Renal cortex interstitium (tissue), 15 donors: ENCODE measurements at places on chromosomes 7 and 10.

- DNase-seq, result no peak
Observed at GRCh38 chr7:106448992-106449859, 164.4 kb upstream of the NAMPT start.

DNA sequence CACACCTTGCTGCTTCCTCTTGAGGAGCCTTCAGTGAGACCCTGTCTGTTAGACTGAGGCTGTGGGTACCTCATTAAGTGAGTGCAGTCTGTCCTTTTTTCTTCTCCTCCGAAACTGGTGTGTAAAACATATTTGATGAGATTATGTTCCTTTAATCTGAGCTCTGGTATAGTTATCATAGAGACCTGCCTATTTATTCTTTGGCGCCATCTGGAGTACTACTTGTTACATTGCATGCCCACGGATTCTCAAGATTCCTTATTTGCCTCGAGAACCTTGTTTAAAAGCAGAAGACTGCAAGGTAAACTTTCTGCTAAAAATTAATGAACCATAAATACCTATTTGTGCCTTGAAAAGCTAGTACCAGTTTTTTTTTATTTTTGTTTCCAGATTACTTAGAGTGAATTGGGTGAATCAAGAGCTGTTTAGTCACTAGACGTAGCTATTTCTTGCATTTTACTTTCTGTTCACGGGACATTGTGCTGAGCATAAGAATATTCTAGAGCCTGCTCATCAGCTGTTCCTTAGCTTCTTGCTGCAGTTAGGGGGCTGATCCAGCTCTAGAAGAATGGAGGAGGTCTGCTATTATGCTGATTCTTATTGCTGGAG, 16.9 kb upstream of the STMP1 start:
- no peak for DNase-seq

- DNase-seq, result no peak
Observed at GRCh38 chr10:60359066-60359465, 30.6 kb downstream of the ANK3 start.

GRCh38 chr10:77812741-77813140, 113.8 kb downstream of the DLG5 start:
- DNase-seq, result no peak

- DNase-seq, result no peak
Observed at GRCh38 chr10:7853226-7853842, 35.0 kb downstream of the TAF3 start.

DNA sequence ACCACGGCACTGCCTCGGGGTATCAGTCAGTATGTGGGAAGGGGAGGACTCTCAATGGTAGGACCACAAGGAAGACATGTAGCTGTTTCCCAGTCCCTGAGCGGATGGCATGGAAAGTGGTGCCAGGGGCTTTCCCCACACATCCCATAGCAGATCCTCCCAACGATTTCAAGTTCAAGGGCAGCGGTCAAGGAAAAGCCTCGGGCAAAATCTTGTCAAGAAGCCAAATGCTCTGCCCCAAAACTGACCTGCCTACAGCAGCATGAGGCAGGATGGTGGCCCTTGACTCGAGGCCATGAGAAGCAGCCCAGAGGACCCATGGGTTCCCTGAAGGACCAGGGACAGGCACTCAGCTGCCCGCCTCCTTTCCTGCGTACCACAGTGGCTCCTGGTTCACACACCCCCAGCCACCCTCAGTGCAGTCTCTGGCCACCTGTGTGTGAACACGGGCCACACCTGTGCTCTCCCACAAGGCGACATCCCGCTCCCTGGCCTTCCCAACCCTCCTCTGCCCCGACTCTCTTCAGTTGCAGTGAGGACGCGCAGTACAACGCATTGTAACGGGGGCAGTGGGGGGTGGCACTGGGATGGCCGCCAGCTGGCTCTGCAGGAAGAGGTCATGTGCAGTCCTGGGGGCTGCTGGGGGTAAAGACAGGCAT, 43.6 kb downstream of the CTBP2 start:
- DNase-seq, result no peak

DNA sequence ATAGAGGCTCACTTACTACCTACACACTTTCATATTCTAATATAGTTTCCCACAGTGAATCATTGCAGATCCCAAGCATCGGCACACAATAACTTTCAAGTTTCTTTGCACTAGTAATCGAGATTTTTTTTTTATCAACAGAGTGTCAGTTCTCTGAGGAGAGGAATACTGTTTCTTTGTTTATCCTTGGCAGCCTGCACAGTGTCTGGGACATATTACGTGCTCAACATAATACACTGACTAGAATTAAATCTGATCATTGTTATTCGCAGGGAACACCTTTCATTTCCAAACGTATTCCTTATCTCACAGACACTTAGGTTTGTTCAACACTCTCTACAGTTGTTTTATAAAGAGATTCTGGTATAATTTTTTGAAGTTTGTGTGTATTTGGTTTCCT, 95.3 kb downstream of the CACNA2D1 start:
- DNase-seq, result no peak

- no peak for DNase-seq
Observed at GRCh38 chr7:11934796-11935195, 102.8 kb upstream of the THSD7A start.

DNA sequence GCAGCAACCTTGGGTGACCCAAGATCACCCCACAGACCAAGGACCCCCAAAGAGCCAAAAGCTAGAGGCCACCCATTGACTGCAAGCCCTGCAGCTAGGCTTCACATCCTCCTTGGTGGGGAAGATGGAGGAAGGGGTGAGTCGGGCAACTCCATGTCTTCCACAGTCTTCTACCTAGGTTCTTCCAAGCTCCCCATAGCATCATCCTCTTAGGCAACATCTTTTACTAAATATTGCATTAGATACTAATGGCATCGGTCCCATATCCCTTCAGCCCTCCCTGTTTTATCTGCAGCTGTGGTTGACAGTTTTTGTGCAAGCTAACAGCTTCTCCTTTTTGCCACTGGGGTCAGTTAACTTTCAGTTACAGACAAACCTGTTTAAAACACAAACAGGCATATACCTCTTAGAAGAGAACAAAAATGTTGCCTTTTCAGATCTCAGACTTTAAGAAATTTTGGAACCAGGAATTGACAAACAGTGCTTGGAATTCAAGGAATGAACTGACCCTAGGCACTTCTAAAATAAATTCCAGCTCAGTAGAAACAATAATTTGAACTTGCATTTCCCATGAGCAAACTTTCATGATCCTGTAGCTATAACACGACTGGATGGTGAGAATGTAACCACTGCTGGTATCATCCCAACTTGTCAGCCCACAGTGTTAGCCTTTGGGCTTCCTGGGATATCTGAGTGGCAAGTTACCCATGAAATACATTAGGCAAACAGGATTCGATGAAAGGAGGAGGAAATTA, 33.9 kb upstream of the MSMB start:
- DNase-seq, result no peak

GRCh38 chr10:14671386-14671831, 103.3 kb downstream of the FAM107B start:
- no peak for DNase-seq

GRCh38 chr7:88344956-88345832, 38.5 kb upstream of the STEAP4 start:
- peak; percentile 45 for DNase-seq

GRCh38 chr7:130901209-130901783, 167.3 kb upstream of the KLF14 start:
- no peak for DNase-seq

DNA sequence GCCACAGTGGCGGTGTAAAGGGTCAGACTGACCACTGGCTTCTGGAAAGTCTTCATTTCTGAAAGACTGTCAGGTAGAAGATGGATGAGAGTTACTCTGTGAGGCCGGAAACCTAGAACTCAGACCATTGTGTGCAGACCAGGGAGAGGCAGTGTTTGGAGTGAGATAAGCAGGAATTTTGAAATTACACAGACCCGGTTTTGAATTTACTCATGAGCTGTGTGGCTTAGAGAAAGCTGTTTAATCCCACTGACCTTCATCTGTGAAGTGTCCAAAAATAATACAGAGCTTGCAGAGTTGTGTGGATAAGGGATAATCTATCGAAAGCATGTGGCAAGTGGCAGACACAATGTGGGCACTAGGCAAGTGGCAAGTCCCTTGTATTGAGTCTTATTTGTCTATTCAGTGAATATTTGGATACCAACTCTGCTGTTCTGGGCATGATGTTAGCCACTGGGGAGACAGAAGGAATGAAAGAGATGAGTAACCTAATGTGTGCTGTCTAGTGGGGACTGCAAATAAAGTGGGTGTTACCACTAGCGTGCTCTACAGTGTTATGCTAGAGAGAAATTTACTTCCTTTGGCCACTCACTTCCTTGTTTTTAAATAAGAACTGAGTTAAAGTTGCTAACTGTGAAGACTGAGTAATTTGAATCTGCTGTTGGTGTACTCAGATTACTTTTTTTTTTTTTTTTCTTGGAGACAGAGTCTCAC, 69.4 kb downstream of the KIAA1217 start:
- DNase-seq, result no peak

- peak; percentile 58 for DNase-seq
Observed at GRCh38 chr10:101467286-101467770, 113.4 kb downstream of the BTRC start.

- no peak for DNase-seq
Observed at GRCh38 chr7:142799437-142799835, 28.7 kb downstream of the PRSS2 start.

- no peak for DNase-seq
Observed at GRCh38 chr7:151608031-151608551, 88.4 kb upstream of the RHEB start.

GRCh38 chr7:3437467-3437866, 136.4 kb downstream of the SDK1 start:
- DNase-seq, result no peak

DNA sequence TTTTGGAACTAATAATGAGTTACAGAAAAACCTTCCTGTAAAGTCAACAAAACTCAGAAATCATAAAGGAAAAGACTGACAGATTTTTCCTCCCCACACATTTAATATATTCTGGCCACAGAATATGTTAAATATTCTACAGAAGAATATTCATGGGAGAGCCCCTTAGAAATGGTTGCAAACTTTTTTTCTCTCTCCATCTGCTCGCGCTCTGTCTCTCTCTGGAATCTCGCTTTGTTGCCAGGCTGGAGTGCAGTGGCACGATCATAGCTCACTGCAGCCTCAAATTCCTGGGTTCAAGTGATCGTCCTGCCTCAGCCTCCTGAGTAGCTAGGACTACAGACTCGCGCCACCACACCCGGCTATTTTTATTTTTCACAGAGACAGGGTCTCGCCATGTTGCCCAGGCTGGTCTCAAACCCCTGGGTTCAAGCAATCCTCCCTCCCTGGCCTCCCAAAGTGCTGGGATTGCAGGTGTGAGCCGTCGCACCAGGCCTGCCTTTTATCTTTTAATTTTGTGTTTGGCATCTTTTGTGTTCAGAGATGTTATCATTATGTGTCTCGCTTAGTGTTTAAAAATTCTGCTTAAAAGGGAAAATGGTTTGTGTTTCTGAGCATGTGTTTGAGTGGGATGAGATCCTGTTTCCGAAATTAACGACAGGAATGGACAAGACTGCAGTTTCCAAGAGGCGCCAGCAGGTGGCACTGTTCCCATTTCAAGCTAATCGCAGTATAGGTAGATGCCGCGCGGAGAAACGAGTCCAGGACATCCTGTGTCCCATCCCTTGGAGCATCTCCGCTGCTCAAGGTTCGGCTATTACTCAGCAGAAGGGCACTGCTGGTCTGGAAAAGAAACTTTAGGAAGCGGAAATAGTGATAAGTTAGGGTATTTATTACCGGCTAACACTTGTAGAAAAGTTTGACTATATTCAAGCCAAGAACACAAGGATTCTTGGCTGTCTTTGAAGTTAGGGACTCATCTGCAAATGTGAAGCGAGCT, 23.1 kb upstream of the ST7 start:
- peak; percentile 61 for DNase-seq

GRCh38 chr10:72333112-72334015, 21.4 kb downstream of the DNAJB12 start:
- no peak for DNase-seq

GRCh38 chr10:71247414-71247705, 35.0 kb downstream of the UNC5B start:
- no peak for DNase-seq

GRCh38 chr10:100659361-100660098, 85.9 kb upstream of the PAX2 start:
- DNase-seq, result no peak

GRCh38 chr7:8356071-8356470, 77.3 kb upstream of the NXPH1 start:
- DNase-seq, result no peak

DNA sequence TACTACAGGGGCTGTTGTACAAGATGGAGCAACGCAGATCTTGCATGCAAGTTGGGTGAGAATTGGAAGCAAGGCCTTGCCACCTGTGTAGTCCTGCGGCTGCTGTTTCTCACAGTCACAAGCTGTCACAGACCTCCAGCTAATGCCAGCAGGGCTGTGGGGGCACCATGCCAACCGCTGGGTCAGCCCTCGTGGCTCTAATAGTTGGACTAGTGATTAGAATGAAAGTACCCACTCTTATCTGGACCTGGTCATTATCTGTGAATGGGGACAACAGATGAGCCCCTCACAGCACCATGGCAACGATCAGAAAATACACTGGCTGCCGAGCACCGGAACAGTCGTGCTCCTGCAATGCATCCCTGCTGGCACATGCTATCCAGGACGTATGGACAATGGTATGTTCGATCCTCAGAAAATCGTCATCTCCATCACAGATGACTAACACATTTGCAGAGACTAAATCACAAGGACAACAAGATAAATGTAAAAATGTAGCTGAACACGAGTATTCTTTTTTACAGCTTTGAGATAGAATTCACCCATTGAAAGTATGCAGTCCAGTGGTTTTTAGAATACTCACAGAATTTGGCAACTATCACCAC, 80.4 kb upstream of the CALN1 start:
- DNase-seq, result no peak

- DNase-seq, result no peak
Observed at GRCh38 chr7:19783541-19783940, 10.1 kb upstream of the TMEM196 start.

GRCh38 chr7:130951303-130951975, 217.4 kb upstream of the KLF14 start:
- DNase-seq, result no peak

DNA sequence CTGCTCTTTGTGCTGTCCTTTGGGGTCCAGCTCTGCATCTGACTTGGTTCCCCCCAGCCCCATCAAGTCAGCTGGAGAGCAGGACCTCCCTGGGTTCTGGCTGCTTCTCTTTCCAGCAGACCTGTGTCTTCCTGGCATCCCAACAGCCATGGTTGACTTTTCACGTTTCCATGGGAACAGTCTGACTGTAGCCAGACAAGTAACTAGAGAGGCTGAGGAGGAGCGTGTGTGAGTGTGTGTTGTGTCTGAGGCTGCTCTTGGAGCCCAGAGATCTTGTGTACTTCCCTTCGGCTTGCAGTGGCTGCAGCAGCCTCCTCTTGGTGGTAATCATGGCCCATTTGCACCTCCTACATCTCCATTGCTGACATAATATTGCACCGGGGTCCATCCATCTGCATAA, 332.0 kb downstream of the RPS24 start:
- peak; percentile 80 for DNase-seq

GRCh38 chr7:132518102-132518838, 58.0 kb downstream of the PLXNA4 start:
- DNase-seq, result no peak
